Stimulated activated CD8-positive, alpha-beta memory T cell treated with anti-CD3 and anti-CD28 coated beads, Interleukin-15, amount 100 ng/mL, for 48 hours (primary cell): ENCODE measurements at places on chromosomes 1 and 21.

DNA sequence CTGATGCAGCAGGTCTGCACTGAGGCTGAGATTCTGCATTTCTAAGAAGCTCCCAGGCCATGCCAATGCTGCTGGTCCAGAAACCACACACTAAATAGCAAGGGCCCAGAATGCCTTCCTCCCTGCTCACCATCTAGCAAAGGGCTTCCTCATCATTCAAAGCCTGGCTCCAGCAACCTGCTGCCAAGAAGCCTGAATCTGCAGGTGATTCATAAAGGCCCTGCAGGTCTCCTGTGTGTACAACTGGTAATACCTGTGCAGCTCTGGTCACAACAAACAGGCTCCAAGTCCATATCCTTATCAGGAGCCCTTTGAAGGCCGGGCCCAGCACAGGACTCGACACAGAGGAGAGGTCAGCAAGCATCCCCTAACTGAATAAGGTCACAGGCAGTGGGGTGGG lies 26.7 kb downstream of the GLIS1 start:
- DNase-seq: no peak

DNA sequence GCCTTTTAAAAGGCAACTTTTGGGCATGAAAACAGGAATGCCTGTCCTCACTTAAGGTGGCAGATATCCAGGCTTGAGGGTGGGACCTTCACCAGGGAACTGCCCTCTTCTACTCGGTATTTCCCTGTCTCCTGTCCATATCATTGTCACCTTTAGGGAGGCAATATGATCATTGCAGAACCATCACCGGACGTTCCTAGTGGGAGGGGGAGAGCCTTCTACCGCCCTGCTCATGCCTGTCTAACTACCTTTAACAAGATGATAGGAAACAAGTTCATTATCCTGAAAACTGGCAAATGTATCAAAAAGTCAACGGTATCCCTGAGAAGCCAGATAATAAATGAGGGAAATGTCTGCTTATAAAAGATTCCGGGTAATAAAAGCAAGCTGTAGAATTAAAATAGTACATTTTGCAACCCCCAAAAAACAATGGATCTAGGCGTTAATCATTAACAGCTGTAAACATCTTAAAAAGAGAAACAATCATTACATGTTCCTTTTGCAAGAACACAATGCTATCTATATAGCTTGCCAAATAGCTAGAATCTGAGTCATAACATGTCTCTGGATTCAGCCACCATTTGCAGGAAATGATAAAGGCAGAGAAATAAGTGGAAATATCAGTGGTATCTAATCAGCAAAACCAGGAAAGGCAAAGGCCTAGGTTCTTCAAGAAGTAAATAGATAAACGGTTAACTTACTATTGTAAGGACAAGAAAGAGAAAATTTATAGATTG lies 852.9 kb upstream of the ADGRL4 start:
- no peak for DNase-seq

GRCh38 chr1:42730988-42731387 lies 9.0 kb downstream of the CLDN19 start:
- DNase-seq: peak; percentile 47

- DNase-seq: no peak
Observed at GRCh38 chr1:20199403-20199802, 13.1 kb upstream of the PLA2G2C start.

DNA sequence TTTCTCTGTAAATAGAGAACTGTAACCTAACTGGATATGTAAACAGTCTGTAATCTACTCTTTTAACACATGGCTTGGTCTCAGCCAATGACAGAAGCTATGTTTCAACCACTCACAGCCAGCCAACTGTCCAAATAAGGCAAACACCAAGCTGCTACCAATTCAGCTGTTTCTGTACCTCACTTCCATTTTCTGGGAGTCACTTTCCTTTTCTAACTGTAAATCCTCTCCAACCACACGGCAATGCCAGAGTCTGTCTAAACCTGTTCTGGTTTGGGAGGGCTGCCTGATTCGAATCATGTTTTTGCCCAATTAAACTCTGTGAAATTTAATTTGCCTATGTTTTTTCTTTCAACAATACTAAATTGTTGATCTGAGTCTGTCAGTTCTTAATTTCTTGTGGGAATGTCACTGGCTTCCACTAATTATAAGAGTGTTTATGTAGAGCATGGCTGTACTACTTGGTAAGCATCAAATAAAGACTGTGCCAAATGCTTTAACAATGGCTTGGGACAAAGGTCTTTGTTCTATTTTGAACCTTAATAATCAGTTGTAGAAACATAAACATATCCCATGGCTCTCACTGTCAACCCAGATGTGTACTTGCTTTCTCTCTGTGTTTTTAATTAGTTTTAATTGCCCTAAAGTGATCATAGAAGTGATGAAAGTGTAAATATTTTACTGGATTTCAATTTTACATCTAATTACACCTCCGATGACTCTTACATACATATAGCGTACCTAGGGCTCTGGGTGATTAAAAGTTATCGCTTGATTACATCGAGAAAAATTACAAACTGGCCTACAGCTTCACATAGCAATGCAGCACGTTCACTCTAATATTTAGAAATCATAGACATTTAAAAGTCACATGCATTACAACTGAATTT lies 1144.6 kb upstream of the TMPRSS15 start:
- no peak for DNase-seq
